Activated effector memory CD4-positive, alpha-beta T cell treated with Interleukin-2 at 50 U/mL for 16 hours (primary cell): ENCODE measurements at places on chromosomes 12 and 14.

- no peak for DNase-seq
These were observed 12.2 kb downstream of the SMOC1 start for GRCh38 chr14:69891422-69891821.

DNA sequence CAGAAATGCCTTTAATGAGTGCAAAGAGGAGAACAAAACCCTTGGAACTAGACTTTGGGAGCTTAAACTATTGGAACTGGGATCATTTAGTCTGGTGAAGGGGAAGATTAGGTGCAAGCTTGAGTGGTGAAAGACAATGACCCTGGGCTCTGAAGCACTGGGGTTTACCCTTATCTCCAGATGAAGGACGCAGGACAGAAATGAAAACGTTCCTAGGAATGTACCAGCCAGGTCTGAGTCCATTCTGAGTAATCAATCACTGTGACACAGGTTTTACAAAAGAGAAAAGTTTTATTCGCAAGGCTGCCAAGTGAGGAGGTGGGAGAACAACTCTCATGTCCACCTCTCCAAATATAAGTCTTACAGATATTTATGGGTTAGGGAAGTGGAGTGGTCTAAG lies 249.1 kb downstream of the LRIG3 start:
- DNase-seq = no peak

GRCh38 chr12:56947633-56948456 lies 9.6 kb downstream of the RDH16 start:
- no peak for DNase-seq

- no peak for DNase-seq
These were observed 29.6 kb upstream of the IRF2BPL start for GRCh38 chr14:77058117-77058516.

DNA sequence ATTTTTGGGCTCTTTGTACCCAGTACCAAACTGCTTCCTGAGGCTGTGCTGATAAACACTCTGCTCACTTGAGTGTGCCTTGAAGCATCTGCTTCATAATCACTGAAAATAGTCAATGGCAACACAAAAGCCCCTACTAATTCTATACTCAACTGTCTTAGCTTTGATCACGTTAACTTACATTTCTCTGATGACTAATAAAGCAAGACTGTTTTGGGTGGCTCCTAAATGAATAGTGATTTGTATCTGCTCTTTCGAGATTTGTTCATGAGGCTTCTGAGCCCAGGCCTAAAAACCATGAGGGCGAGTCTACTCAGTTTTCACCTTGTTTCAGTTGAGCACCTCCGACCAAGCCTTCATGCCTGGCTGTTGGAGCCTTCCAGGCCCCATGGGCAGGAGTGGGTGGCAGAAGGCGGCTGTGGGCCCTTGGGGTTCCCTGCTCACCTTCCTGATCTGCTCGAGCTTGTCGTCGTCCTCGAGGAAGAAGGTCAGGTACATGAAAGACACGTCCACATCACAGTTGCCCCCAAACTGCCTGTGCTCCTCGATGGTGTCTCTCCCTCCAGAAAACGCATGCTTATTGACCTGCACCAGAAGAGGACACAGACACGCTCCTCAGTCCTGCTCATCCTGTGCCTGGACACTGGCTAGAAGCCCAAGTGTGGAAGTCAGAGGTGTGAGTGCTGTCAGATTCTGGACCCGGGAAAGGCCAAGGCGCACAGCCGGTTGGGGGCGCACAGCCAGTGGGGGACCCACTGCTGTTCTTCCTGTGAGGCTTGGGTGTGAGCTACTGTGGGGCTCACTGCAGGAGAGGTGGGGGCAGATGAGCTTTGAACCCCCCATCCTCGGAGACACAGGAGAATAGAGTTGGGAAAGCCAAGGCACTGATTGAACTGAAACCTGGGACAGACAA lies 13.7 kb downstream of the SLC25A47 start:
- DNase-seq = no peak

- DNase-seq = no peak
These were observed 44.7 kb upstream of the BMP4 start for GRCh38 chr14:54001189-54001878.

DNA sequence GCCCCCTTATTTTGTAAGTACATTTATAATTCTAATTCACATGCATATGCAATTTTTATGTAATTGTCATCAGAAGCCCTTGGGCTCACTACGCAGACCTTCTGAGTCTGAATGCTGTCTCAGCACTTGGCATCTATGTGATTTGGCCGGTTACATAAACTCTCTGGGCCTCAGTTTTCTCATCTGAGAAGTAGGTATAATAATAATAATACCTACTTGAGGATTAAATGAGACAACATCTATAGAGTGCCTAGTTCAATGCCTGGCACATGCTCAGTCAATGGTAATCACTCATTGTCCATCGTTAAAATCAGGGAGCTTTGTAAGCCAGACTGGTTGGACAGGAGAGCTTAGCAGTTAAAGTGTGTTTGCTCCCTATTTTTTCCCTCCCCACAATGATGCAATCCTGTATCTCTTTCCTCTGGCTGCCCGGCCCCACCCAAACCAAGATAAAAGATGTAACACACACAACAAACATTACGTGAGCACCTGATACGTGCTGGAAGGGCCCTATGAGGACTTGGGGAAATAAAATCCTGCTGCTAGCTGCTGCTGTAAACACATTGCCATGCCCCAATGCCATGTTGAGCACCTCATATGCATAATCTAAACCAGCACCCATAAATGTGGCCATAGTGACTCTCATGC lies 235.0 kb downstream of the CRADD start:
- no peak for DNase-seq

- no peak for DNase-seq
These were observed 62.9 kb upstream of the PTPRQ start for GRCh38 chr12:80381121-80381520.

DNA sequence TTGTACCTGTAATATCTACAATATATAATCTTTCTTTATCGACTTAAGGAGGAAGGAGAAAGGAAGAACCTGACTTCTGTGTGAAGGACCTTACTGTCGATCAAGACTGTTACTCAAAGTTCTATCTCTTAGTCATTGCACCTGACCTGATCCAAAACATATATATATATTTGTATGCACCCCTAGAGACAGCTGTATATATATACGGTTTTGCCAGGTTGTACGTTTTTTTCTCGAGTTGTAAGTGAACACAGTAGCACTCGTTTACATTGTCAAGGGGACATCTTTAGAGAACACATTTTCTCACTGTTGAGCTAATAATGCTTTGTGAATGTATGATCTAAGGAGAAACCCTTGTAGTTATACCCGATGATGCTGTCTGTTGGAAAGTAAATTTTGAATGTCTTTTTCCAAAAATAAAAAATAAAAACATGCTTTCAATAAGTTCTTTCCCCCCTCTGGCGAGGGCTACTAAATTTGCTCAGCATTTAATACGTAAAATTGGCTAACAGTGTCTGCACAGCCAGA lies 536 bp upstream of the SLC35E3 start:
- DNase-seq = no peak
